ENCODE measurements at places on chromosomes 1 and 21.

DNA sequence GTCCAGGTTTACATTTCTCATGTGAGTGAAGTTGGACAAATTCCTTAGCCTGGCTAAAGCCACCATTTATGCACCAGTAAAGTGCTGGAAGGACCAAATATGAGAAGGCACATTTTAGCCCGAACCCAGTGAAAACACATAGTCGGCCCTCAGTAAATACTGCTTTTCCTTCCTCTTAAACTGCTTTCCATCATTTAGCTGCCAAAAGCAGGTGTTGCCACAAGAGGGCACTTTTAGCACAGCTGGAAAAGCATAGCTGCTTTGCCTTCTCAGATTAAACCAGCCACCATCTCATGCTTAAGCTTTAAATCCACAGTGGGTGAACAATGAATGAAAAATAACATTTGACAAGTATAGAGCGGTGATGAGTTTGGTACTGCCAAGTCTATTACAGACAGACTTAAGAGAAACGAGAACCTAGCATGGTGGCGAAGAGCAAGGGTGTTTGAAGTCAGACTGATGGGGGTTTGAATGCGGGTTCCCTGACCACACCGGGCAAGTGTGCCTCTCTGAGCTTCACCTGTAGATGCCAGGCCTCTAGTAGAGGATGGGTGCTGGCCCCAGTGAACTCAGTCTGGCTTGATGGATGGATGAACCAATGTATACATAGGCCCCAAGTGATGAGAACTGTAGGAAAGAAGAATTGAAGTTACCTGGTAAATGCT, 57.8 kb downstream of the SLC35D1 start:
- DNase-seq, result peak; percentile 13

DNA sequence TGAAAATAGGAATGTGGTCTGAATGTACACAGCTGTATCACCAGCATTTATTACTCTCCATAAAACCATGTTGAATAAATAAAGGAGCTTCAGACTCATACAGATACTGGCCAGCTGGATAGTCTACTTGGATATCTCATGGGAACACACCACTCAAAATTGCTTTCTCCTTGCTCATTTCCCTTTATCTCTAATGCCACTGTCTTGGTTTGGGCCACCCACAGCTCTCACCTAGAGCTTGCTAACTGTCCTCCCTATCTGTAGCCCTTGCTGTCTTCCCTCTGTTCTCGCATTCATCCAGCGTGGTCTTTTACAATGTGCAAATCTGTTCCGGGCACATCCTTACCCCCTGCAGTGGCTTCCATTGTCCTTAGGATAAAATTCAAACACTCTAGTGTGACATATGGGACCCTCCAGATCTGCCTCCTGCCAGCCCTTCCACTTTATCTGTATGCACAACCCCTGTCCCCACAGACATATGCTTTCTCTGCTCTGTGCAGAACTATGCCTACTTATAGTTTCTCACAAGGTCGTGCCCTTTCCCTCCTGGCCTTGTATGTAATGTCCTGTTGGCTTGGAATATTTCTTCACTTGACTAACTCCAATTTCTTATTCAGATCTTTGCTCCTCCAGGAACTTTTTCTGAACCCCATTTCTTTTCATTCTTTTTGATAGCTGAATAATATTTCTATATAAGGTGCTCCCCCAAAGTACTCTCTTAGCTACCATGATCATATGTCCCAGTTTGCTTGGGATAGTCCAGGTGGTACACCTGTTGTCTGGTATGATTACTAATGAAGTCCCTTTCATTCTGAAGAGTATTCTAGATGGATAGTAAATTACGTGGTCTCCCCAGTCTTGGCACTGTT, 2.9 kb downstream of the FLVCR1 start:
- DNase-seq, result peak; percentile 74

DNA sequence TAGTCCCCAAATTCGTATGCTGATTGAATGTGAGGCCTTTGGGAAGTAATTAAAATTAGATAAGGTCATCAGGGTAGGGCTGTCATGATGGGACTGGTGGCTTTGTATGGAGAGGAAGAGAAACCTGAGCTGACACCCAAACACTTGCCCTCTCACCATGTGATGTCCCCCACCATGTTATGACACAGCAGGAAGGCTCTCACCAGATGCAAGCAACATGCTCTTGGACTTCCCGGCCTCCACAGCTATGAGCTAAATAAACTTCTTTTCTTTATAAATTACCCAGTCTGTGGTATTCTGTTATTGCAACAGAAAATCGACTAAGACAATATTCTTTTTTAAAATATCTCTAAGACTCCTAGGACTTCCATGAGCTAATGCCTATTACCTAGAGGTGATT, 43.6 kb upstream of the GUCA2B start:
- no peak for DNase-seq

GRCh38 chr21:27480841-27481261, 514.0 kb upstream of the ADAMTS5 start:
- no peak for DNase-seq

- DNase-seq, result no peak
Observed at GRCh38 chr1:155104605-155105534, 22.8 kb upstream of the EFNA1 start.

- no peak for DNase-seq
Observed at GRCh38 chr1:154607106-154607608, 829 bp downstream of the ADAR start.

DNA sequence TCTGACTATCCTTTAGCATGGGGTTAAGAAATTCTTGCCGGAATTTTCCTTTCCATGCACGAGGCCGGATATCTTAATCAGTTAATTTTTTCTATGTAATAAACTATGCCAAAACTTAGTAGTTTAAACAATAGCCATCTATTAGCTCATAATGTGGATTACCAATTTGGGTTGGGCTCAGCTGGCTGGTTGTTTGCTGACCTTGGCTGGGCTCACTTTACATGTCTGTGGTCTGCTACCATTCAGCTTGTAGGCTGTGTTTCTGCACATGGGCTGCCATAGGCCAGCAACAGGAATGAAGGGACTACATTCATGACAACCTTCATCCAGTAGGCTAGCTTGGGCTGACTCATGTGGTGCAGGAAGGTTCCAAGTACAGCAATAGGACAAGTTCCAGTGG, 56.0 kb upstream of the NTPCR start:
- no peak for DNase-seq

Measured in NCI-H524 (cell line).